Activated CD8-positive, alpha-beta memory T cell treated with anti-CD3 and anti-CD28 coated beads for 1 hour (primary cell): ENCODE measurements at places on chromosomes 4 and X.

GRCh38 chr4:76622126-76622525 lies 187.1 kb downstream of the SHROOM3 start:
- no peak for DNase-seq

GRCh38 chrX:45815441-45815840 lies 614.8 kb upstream of the DIPK2B start:
- no peak for DNase-seq

- no peak for DNase-seq
These were observed 842.6 kb downstream of the TECRL start for GRCh38 chr4:63566658-63567057.

DNA sequence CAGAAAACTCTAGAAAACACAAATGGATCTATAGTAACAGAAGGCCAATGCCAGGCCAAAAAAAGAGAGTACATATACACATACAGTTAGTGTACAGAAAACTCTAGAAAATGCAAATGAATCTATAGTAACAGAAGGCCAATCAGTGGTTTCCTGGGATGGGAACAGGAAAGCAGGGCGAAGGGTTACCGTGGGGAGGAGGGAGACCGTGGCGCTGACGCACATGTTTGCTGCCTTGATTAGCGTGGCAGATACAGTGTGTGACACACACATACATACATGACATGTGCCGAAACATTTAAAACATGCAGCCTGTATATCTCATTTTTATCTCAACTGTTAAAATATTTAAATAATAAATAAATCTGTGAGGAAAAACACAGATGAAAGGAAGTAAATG lies 14.7 kb downstream of the GAK start:
- DNase-seq = no peak

GRCh38 chr4:186839122-186840037 lies 115.7 kb upstream of the FAT1 start:
- no peak for DNase-seq

GRCh38 chrX:155027509-155028066 lies 944 bp downstream of the FUNDC2 start:
- DNase-seq = no peak

GRCh38 chr4:64613046-64613445 lies 203.8 kb upstream of the TECRL start:
- DNase-seq = no peak

- DNase-seq = no peak
These were observed 1.7 kb downstream of the CD38 start for GRCh38 chr4:15779809-15780208.

DNA sequence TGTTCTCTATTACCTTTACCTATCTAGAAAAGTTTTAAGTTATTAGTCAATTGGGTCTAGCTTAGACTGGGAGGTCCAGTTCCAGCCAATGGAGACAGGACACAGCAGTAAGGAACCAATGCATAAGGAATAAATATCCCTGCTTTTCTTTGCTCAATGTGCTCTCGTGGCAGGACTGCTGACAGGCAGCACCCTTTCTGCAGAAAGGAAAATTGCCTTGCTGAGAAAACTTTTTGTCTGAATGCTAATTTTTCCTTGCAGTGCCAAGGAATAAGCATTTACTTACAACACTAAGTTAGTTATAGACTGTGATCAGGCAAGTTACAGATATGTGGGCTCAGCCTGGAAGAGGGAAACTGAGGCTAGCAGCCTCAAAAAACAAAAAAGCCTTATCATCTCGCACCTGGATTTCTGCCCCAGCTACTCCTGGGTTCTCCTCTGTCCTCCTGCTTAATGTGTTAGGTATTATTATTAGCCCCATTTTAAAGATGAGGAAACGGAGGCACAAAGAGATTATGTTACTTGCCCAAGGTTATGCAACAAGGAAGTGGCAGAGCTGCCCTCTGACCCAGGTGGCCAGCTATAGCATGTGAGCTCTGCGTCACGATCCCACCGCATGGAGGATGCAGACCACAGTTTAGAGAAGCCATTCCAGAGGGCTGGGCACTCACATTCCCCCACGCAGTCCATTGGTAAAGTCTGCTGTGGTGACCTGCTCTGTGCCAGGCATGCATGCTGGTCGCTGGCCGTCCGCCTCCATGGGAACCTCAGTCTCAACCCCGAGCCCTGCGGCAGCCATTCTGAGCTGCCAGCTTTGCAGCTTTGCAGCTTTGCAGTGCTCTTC lies 40.5 kb upstream of the C4orf50 start:
- no peak for DNase-seq

DNA sequence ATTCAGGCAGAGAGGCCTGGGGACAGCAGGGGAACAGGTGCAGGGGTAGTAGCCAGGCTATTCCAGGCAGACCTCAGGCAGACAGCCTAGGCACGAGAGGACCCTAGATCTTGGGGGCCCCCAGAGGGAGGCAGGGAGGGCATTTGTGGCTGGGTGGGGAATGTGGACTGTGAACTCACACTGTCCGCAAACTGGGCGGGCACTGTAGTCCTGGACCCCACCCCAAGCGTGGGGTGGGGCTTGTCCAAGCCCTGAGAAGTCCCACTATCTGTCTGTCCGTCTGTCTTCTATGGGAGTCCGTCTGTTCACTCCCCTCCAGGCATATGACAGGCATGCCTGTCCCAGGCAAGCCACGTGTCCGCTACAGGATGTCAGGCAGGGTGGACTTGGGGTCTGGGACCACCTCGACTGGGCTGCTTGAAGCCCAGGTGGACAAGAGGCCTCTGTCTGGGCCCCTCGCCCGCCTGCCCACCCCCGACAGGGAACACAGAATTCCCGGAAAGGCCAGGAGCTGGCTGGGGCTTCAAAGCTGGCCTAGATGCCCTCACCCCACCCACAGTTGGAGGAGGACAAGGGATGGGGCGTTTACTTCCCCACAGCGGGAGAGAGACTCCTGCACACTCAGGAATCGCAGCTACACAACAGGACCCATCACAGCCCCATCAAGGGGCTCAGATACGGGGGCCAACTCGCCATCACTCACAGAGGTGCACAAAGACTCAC lies at the start of gene SLC38A5:
SLC38A5 (minus strand) TSS at position 151 of the 723 bp plus-strand sequence. CDS start 2,336 bp downstream, outside the sequence.
- no peak for DNase-seq

GRCh38 chr4:160251522-160252170 lies 1148.8 kb downstream of the RAPGEF2 start:
- no peak for DNase-seq

- peak; percentile 34 for DNase-seq
These were observed 3.5 kb downstream of the AP1AR start for GRCh38 chr4:112234952-112235609.

DNA sequence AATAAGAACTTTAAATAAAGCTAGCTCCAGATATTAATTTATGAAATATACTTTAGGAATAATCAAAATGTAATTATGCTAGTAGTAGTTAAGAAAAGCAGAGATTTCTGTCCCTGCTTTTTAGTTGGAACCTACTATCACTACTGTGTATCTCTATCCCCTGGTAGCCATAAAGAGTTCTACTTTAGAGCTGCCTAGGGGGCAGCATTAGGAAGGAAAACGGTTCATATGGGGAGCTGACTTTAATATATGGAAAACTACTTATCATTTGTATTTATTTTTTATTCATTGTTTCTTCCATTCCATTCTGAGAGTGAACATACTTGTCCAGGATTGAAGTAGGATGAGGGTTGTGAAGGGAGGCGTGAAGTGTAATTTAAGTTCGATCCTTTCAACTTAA lies 40.9 kb downstream of the CPEB2 start:
- DNase-seq = no peak
